ENCODE measurements at places on chromosomes 3 and 15.

DNA sequence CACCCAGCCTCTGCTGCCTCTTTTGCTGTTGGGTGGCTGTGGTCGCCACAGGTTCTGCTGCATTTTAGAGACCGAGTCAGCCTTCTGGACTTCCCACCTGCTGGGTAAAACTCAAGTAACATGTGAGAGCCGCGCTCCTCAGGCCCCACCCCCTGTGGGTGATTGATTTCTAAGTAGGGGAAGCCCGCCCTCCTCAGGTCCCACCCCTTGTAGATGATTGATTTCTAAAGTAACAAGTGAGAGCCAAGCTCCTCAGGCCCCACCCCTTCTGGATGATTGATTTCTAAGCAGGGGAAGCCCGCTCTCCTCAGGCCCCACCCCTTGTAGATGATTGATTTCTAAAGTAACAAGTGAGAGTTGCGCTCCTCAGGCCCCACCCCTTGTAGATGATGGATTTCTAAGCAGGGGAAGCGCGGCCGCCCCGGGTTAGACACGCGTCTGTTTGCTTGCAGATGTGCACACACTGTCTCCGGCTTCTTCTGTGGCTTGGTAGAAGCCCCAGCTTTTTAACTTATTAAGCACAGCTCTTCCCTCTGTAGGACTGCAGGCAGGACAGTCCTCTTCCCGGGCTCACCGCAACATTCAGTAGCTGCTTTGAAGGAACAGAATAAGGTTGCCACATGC is 83.4 kb downstream of the FAM43A start:
- peak; percentile 93 for DNase-seq

- DNase-seq, result no peak
These were observed 21.9 kb downstream of the AKAP13 start for GRCh38 chr15:85402195-85402881.

DNA sequence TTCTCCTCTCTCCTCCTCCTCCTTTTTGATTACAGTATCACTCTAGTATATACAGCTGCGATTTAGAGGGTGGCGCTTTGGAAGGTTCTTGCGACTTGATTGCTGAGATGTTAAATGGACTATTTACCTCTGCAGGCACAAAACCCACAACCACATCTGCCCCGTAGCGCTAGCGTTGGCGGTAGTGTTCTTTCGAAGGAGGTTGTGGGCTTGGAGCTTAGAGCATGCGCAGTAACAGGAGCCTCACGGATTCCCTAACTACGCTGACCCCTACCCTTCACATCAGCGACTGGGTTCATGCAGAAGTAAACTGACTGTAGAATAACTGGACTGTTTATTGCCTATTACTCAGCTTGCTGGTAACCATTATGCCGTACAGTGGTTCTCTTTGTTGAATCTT is 58.0 kb downstream of the CGGBP1 start:
- peak; percentile 24 for DNase-seq

GRCh38 chr3:70880421-70880820 is 568.0 kb upstream of the MDFIC2 start:
- no peak for DNase-seq

Measured in suppressor macrophage (primary cell).